ENCODE measurements at places on chromosomes 3 and 15.

- no peak for DNase-seq
These were observed 57.5 kb upstream of the SLC6A1 start for GRCh38 chr3:10935028-10935427.

GRCh38 chr3:157520485-157521150 lies 17.4 kb upstream of the VEPH1 start:
- no peak for DNase-seq

DNA sequence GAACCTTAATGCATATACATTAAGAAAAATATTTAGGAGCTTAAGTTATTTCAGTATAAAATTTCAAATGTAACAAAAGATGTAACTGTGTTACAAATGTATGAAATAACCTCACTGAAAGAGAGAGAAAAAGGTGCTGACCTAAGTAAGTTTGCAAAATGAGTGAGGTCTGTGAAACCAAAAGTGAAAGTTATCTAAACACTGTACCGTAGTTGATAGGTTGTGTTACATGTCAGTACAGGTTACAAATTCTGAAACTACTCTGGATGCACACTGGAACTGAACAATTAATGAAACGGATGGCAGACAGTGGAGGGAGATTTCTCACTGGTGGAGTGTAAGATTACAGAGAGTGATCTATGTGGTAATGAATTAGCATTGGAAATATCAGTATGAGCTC lies 420.7 kb downstream of the ZNF385D start:
- DNase-seq, result no peak

- no peak for DNase-seq
These were observed 159.0 kb downstream of the FRMD5 start for GRCh38 chr15:44035781-44036699.

GRCh38 chr15:38187630-38188313 lies 64.9 kb upstream of the SPRED1 start:
- DNase-seq, result no peak

- no peak for DNase-seq
These were observed 59.8 kb upstream of the MEX3B start for GRCh38 chr15:82105451-82106215.

DNA sequence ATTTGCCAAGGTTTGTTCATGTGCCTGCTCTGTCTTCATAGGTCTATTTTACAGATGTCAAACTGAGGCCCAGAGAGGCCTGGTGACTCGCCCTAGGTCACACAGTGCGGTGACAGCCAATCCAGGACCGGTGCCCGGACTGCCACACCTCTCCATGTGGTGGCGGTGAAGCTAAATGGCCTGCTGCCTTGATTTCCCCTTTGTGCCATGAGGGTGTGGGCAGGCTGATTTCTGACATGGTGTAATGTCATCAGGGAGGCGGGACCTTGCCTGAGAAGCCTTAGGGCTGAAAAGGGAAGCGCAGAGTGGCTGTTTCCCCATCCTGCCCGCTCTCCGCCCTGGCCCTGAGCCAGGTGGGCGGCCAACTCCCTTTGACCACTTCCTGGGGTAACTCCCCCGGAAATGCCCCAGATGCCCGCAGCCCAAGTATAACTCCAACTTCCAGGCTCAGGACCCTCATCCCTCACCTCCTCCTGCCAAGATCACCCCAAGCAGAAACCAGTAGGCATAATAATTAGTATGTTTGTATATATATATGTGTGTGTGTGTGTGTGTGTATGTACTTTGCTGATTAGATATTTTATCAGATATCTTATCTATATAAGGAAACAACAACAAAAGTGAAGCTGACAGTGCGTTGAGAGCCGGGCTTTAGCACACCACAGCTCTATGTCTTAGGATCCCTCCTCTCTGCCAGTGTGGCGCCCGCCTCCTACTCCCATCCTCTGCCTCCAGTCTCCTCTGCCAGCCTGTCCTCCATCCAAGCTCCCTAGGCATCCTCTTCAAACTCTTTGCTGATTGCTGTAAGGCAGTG lies 63.9 kb downstream of the IQSEC1 start:
- no peak for DNase-seq

- no peak for DNase-seq
These were observed 14.1 kb downstream of the MYL3 start for GRCh38 chr3:46849045-46849631.

- DNase-seq, result no peak
These were observed 204.4 kb downstream of the FMN1 start for GRCh38 chr15:32990071-32990470.
